ENCODE measurements at places on chromosomes 4 and X. TPM values are rescaled to one million over a fixed set of nuclear protein-coding genes. Genes with fewer than 3 reads are reported as not detected.

DNA sequence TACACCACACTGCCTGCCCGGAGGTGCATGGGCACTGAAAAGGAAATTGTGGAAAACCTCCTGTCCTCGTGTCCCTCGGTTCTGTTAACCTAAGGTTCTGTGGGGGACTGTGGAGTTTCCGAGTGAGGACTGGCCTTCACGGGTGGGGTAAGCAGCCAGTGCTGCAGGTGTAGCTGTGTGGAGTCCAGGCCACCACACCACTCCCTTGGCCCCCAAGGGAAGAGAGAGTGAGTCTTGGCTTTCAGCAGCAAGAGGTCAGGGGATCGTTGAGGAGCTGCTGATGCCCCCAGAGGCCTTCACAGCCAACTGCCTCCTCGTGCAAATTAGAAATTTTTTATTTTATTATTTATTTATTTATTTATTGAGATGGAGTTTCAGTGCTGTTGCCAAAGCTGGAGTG, 20.4 kb downstream of the BEND4 start:
- no peak for DNase-seq

DNA sequence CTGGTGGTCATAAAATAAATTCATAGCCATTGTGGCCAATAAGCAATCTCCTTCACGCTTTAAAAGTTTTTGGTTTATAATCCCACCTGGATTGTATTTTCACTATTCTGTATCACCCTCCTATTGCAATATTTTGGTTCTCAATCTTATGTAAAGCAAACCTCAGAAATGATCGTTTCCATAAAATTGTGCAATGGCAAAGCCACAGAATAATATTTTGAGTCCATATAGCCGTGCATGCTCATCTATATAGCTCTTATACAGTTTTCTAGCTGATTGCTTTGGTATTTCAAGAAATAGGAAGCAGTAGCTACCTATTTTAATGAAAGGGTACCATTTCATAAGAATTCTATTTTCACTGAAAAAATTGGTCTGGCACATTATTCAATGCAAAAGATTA, 10.0 kb upstream of the HAND2 start:
- DNase-seq = no peak

GRCh38 chr4:161336016-161336530, 827.7 kb downstream of the FSTL5 start:
- no peak for DNase-seq

DNA sequence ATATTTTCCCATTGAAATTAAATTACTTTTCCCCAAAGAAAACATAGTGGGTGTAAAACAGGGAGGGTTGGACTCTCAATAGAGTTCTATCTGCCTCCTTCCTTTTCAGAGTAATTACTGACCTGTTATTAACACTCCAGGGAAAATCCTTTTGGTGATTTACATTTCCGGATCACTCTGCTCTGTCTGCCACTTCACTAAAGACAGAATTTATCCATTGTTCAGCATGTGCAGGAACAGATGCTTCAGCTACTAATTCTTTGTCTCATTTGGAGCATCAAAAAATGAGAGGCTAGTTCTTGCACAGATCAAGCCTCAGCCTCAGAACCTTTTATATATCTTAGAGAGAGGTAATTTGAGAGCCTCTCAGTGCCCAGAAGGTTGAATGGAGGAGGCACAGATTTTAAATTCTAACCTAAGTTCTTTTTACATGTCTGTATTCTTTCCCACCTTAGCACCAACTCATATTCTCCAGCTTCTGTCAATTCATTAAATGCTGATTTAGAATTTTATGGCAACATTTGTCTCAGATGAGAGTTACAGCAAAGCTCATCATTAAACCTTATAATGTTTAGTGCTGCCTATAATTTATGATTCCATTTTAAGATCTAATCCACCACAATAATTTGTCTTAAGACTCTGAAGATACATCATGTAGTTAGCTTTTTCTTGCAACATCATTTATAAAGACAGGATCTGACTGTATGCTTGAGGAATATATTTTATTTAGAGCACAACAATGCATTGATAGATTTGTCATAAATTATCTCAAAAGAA, 1494.4 kb downstream of the STIM2 start:
- no peak for DNase-seq

- peak; percentile 78 for DNase-seq
Measured at GRCh38 chrX:141176586-141177451, at the start of gene LDOC1. Gene LDOC1 (minus strand): TSS chrX:141177129. CDS start chrX:141177021, 108 bp downstream.

- no peak for DNase-seq
Measured at GRCh38 chr4:158046345-158046744, 126.5 kb downstream of the GASK1B start.

- DNase-seq = no peak
Measured at GRCh38 chr4:123127218-123127617, 204.8 kb upstream of the NUDT6 start.

DNA sequence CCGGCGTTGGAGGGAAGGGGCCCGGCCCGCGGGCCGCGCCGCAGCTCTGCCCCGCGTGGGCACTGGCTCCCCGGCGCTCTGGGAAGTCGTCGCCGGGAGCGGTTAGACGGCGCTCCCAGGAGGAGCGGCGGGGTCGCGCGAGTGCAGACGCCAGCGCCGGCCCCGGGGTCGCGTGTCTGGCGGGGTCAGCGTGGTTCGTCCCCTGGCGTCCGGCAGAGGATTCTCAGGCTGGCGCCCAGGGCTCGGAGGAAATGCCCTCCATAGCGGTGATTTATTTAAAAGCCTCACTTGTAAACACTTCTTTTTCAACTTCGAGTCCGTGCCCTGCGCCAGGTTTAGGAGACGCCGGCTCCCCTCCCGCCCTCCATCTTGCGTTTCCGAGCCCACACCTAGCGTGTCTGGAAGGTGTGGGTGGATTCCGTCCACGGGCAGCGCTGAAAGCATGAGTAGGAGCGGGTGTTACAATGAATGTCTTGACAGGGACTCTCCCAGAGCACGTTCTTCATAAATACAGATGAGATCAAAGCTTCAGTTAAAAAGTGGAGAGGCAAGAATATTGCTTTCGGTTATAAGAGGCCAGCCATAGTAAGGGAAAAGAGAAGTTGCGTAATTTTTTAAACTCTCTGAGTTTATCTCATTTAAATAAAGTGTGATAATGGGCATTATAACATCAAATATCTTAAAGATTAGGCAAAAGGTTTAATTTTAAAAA, 692 bp downstream of the FAM241A start:
- peak; percentile 86 for DNase-seq

The TEX13C gene
- total RNA-seq = not detected

The PAQR3 gene
- 12.4 TPM for total RNA-seq

The SUPT20HL1 gene
- total RNA-seq = not detected

The AKAP14 gene
- total RNA-seq = not detected

The SPANXB1 gene
- not detected for total RNA-seq

The TRIM2 gene
- 4.2 TPM for total RNA-seq

All from activated naive CD4-positive, alpha-beta T cell treated with anti-CD3 and anti-CD28 coated beads for 36 hours (primary cell).